MCF 10A (cell line): ENCODE measurements at places on chromosomes 3 and 15. TPM values are rescaled to one million over a fixed set of nuclear protein-coding genes. Genes with fewer than 3 reads are reported as not detected.
A peak's percentile ranks its signal among the peaks of the same experiment; 100 is the strongest.

DNA sequence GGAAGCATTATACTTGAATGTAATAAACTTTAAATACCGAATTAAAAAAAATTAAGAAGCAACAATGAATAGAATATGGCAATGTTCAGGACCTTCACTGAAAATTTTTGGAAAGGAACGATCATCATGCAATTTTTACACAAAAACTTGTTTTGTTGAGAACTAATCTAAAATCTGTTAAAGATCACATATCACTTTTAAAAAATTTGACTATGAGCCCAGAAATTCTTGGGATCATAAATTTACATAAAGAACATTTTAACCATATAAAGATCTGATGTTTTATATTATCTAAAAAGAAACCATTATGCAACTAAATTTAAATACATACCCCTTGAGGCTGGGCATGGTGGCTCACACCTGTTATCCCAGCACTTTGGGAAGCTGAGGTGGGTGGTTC, 76.2 kb upstream of the MELTF start:
- no peak for DNase-seq

Gene A4GNT
- not detected in 2 replicates for total RNA-seq

Gene RARRES1
- total RNA-seq, result not detected in 2 replicates

- peak; percentile 62 for DNase-seq
These were observed 5.9 kb downstream of the CAMK2N2 start for GRCh38 chr3:184255291-184256039.

GRCh38 chr15:40343512-40343911, 2.8 kb upstream of the CCDC9B start:
- DNase-seq, result peak; percentile 88

DNA sequence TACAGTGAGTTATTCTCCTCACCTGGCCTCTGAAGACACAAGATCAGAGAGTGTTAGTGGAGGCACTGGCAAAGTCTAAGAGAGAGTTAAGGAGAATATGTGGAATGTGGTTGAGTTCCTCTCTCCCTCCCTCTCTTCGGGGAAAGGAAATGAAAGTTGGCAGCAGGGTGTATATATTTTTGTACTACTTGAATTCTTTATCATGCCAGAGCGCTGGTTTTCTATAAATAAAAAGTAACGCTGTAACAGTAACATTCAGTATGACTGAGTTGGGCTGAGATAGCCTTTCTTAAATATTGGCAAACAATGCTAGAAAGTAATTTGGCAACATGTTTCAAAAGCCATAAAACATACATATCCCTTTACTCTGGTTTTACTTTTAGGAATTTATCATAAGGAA, 77.5 kb upstream of the TNFAIP8L3 start:
- DNase-seq, result no peak

- DNase-seq, result no peak
These were observed 20.9 kb downstream of the GREM1 start for GRCh38 chr15:32738666-32739065.

DNA sequence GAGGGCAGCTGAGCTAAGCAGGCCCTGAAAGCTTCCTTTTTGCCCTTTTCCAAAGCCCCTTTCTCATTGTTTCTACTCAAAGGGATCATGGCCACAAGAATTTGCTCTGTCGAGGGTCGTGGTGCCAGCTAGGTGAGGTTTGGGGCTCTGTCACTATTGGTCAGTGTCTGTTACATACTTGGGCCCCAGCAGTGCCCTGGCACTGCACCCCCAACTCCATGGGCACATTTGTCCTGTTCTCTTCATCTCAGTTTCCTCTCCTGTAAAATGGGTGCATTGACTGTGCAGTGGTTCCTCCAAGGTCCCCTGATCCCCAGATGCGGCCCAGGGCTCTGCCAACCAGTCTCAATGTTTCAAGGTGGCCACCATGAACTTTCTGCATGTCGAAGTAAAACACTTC, 62.1 kb downstream of the SLC6A6 start:
- no peak for DNase-seq
